COR-L47 (cell line): ENCODE measurements at places on chromosomes 5 and 9.
A peak's percentile ranks its signal among the peaks of the same experiment; 100 is the strongest.

DNA sequence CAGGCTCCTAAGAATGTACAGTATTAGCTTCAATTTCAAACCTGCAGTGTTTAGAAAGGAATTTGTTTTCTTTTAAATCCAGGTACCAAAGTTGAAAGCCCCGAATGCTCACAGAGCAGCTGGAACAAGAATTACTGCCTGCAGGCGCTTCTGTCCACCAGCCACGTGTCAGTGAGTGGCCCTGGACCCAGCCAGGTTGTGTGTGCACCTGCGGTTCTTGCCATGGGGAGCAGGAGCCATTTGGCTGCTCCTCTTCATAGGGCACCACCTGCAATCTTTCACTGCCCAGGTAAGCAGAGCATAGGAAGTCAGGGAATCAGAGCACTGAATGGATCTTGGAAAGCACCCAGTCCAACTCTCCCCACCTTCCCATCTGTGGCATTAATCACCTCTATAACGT is 79.5 kb upstream of the PIP5K1B start:
- DNase-seq: no peak

- no peak for DNase-seq
These were observed 62.2 kb upstream of the PPARGC1B start for GRCh38 chr5:149667829-149668330.

DNA sequence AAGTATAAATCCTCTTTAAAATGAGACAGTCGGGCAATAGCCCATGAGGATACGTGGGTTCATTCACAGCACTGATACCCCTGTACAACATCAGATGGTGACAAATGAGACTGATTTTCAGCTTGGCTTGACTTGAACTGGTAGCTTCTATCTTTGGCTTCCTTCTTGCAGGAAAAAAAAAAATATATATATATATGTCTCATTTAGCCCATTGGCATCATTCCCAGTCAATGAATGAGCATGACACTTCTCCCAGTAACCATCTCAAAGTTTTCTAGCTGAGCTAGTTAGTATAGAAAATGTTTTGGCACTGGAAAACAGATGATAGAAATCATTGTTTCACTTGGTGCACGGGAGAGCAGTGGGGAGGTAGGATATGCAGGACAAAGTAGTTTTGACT is 222.5 kb upstream of the TAS2R1 start:
- no peak for DNase-seq

DNA sequence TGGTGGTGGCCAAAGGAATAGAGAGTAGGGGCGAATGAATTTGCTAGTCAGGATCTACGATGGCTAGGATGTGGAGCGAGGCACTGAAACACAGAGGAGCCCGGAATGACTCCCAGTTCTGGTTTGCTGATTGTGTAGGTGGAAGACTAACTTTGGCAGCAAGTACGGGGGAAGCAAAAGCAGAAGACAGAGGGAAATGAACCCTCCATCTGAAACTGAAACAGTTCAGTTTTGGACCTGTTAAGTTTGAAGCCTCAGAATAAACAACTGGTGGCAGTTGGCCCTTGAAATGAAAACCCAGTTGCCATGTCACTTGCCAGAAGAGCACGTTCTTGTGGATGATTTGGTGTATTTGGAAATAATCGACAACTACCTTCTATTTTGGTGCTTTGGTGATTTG is 15.4 kb upstream of the SMIM15 start:
- no peak for DNase-seq

DNA sequence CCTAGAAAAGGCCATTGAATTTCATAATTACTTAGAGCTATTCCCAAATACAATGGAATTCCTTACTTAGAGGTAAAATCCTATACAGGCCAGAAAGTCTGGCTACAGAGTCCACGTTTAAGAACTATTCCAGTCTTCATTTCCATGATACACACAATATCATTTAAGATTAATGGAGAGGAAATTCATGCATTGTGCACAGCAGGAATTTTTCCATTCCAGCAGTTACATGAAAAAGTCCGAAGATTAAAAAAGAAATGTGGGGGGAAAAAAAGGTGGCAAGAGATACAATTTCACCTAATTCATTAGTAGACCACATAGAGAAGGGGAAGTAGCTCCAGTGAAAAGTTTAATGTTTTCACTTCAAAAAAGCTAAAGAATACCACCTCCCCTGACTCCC is 63.1 kb downstream of the CHD1 start:
- no peak for DNase-seq

DNA sequence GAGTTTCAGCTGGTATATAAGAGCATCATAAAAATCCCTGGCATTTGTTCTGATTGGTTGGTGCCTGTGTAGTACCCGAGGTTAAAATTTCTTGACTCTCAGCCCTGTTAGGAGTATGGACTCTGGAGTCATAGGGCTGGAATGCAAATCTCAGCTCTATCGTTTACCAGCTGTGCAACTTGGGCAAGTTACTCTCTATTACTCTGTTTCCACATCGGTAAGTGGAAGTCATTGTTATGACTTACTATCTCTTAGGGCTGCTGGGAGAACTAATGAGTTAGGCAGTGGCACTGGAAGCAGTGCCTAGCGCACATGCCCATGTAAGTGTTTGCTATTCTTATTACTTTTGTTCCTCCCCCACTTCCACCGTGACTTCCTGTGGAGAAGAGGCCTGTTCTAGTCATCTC is 141.6 kb downstream of the BOD1 start:
- no peak for DNase-seq

- DNase-seq: no peak
These were observed 274.9 kb downstream of the EFNA5 start for GRCh38 chr5:107395632-107396350.

DNA sequence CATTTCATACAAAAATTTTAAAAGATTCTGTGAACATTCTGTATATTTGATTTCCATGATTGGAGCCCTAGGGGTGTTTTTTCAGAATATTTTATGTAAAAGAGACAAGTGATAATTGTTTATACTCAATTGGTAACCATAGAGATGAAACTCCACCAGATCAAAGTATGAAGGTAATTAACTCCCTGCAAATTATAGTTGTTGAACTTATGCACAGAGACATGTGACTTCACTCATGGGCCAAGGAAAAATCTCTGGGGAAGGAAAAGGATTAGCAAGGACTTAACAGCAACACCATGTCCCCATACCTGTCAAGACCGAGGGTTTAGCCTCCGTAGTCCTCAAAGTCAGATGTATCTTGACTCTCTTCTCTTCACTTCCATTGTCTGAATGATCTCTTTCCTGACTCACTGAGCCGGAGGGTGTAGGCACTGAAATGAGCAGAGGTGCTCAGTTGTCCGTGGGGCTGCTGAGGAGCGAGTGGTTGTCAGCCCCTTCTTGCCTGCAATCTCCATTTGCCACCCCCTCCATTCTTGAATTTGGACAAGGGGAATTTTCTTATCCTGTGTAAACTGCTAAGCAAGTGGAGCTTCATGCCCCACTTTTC is 17.5 kb upstream of the CXCL14 start:
- DNase-seq: peak; percentile 9

GRCh38 chr5:52837591-52838001 is 49.9 kb downstream of the ITGA1 start:
- no peak for DNase-seq

GRCh38 chr5:55450050-55450765 is 84.6 kb downstream of the PLPP1 start:
- no peak for DNase-seq

DNA sequence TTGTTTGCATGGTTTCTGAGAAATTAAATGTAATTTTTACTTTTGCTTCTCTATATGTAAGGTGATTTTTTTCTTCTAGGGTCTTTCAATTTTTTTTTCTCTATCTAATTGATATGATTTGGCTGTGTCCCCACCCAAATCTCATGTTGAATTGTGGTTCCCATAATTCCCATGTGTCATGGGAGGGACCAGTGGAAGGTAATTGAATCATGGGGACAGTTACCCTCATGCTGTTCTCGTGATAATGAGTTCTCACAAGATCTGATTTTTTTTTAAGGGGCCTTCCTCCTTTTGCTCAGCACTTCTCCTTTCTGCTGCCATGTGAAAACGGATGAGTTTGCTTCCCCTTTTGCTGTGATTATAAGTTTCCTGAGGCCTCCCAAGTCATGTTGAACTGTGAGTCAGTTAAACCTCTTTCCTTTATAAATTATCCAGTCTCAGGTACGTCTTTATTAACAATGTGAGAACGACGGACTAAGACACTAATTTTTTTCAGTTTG is 150.8 kb downstream of the MTRR start:
- DNase-seq: no peak

DNA sequence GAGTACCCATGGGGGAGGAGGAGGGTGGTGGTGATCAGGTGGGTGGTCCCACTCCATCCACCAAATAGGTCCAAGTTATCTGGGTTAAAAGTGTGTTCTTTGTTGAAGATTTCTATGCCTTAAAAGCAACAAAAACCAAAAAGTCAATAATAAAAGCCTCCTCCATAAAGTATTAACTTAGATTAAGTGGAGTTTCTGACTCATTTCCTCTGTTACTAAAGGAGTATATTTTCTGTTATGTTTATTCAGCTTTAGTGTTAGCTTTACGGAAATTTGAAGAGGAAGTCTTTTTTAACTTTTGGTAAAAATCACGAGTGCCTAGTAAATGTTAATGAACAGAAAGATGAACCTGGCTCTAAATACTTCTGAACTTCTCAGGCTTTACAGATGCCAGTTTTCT is 17.8 kb downstream of the FBXO38 start:
- DNase-seq: no peak

DNA sequence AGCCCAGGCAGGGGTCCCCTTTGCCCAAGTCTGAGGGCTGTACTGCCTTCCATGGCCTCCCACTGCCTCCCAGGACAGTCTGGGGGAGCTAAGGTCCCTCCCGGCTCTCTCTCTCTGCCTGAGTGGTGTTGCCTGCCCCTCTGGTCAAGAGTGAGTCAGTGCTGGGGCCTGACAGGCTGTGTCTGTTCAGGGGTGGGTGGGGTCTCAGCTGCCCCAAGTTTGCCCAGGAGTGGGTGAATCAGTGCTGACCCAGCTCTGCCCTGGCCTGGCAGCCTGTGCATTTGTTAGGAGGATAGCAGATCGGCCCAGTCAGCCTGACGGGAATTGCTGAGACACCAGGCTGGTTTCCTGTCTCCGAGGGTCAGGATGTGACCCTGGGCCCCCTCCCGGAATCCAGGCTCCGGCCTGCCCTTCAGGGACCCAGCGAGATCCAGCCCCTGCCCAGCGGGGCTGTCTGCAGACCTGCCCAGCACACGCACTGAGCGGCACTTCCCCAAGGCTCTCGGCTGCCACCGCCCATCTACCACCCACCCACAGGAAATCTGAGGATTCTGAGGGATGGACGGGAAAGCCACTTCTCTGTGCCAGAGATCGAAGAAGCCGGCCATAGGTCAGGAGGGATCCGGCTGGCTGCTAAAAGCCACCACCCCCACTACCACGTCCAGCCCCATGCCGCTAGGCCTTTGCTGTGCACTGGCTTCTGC is 15.9 kb downstream of the ENG start:
- DNase-seq: no peak

GRCh38 chr9:18075253-18075952 is 398.6 kb upstream of the ADAMTSL1 start:
- DNase-seq: no peak

GRCh38 chr5:173321886-173322285 is 6.3 kb downstream of the STC2 start:
- DNase-seq: no peak

- no peak for DNase-seq
These were observed 45.6 kb upstream of the RNF130 start for GRCh38 chr5:180117000-180117725.

GRCh38 chr5:31948006-31948405 is 226.1 kb downstream of the GOLPH3 start:
- no peak for DNase-seq

- no peak for DNase-seq
These were observed 214.8 kb upstream of the PIK3R1 start for GRCh38 chr5:68000805-68001204.

GRCh38 chr9:89994988-89995613 is 390.3 kb downstream of the GADD45G start:
- DNase-seq: no peak

DNA sequence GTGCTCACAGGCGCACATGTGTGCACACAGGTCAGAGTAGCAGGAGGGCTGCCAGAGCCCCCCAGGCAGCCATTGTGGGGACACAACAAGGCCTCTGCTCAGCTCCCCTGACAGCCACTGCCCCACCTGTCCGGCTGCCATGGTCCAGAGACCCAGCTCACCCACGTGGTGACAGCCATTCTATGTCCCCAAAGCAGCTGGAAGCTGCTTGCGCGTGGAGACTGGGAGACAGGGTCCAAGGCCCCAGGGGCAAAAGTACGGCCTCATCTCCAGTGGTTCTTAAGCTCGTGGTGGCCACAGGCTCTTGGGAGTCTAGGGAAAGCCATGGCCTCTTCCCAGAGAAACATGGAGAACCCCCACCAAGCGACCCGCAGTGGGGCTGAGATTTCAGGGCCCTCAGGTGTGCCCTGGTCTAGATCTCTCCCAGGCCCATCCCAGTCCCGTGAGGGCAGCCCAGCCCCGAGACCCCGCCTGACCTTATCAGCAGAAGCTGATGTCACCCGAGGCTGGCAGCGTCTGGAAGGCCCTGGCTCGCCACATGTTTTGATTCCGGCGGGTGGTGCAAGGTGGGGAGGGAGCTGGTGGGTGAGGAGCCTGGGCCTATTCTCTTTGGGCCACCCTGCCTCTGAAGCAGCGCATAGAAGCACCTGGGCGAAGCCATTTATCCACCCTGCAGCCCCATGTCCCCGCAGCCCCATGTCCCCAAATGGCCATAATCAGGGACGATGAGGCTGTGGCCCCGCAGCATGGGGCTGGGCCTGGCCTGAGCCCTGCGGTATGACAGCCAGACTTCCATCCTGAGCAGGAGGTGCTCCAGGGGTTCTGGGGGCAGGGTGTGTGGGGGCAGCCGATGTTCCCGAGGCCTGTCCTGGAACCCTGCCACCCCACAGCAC is 31.7 kb downstream of the GLT6D1 start:
- DNase-seq: no peak

- peak; percentile 95 for DNase-seq
These were observed 76.6 kb downstream of the ZSWIM6 start for GRCh38 chr5:61408476-61409168.

- no peak for DNase-seq
These were observed 68.1 kb downstream of the ARHGEF28 start for GRCh38 chr5:73694089-73694488.

DNA sequence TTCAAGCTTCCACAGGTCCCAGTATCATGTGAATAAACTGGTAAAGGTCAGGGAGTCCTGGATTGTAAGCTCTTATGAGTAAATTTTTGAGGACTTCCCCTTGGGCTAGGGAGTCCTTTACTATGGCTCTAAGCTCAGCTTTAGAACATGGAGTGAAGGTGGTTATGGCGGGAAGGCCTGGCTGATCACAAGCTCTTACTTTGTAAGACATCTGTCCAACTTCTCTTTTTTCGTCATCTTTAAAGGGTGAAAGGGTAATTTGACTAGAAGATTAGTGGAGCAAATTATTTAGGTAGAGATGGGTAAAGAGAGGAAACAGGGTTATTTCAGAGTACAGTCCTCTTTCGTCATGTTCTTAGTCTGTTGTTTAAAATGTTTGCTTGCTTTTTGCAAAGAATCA is 155.4 kb downstream of the AOPEP start:
- no peak for DNase-seq

DNA sequence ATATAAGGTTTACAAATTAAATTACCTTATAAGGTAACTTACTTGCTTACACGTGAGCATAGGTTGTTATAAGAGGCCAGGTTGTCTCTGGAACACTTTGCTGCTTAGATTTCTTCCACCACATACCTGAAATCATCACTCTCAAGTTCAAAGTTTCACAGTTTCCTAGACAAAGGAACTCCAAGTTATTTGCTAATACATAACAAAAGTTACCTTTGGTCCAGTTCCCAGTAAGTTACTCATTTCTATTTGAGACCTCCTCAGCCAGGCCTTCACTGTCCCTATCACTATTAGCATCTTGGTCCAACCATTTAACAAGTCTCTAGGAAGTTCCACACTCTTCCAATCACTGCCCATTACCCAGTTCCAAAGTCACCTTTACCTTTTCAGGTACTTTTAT is 18.5 kb upstream of the UGT3A1 start:
- DNase-seq: no peak

- peak; percentile 81 for DNase-seq
These were observed at the start of the genes NLN and SGTB for GRCh38 chr5:65721720-65722574. NLN (plus strand) TSS chr5:65722205; CDS start chr5:65722374, 169 bp downstream. SGTB (minus strand) TSS chr5:65722109; CDS start chr5:65720807, 1,302 bp downstream.
